CD4-positive, CD25-positive, alpha-beta regulatory T cell (primary cell): ENCODE measurements at places on chromosomes 1 and 21. TPM values are rescaled to one million over a fixed set of nuclear protein-coding genes. Genes with fewer than 3 reads are reported as not detected.

NHLH1 gene
- total RNA-seq: not detected

SPRR5 gene
- total RNA-seq: not detected

HCRTR1 gene
- total RNA-seq: not detected

FAM151A gene
- total RNA-seq: not detected

DNA sequence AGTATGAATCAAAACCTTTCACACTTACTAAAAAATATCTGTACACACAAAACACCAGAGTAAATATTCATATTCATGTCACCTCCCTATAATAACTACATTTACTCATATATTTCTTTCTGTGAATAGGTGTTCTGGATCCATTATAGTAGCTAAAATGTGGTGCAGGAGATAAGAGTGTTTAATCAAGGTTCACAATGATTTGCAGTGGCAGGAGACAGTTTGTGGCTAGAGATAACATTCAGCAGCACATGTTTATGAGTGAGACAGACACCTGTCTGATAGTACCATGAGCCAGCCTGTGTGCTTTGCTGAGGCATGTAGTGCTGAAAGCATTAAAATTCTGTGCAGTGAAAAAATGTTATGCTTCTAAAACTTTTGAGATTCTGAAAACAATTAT lies 410.3 kb downstream of the SRGAP2C start:
- H3K27me3 ChIP-seq: no peaks in the 10 kb centered on the region
- no peaks in the 10 kb centered on the region for H3K4me1 ChIP-seq
- no peaks in the 10 kb centered on the region for H3K36me3 ChIP-seq

DNA sequence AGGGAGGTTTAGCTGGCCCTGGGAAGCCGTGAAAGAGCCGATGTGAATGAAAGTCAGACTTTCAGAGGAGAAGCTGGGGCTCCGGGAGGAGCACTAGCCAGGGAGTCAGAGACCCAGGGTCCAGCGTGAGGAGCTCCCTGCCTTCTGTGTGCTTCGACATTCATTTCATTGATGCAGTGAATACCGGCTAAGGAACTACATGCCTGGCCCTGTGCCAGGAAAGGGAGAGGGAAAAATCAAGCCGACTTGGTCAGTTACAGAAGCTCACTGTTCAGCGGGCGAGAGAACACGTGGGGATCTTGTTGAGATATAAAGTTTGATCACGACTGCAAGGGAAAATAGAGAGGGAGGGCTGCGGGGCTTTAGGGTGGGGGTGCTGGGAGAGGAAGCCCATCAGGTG lies 76.7 kb upstream of the RUNX3 start:
- DNase-seq: no peak
- H3K27ac ChIP-seq: no peak overlapping the region
- no peak overlapping the region for H3K4me3 ChIP-seq
- no peaks in the 10 kb centered on the region for H3K27me3 ChIP-seq

DNA sequence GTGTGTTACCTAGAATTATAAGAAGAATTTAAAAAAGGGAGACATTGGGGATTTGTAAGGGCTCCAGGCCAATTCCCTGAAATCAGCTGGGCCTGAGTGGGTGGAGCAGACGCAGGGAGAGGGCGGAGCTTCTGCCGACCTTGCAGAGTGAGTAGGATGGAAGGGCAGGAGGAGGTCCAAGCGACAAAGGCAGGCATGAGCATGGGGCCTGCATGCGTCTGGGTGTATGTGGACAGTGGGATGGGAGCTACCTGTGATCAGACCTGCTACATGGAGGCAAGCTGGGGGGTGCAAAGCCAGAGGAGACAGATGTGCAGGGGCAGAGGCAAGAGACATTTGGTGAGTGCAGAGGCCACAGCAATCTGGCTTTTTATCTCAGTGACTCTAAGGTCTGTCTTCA lies 105.3 kb upstream of the OLIG2 start:
- no peak overlapping the region for H3K27ac ChIP-seq
- no peaks in the 10 kb centered on the region for H3K36me3 ChIP-seq
- no peak overlapping the region for H3K4me3 ChIP-seq
- peaks cover 4% of the 10 kb centered on the region for H3K4me1 ChIP-seq

DNA sequence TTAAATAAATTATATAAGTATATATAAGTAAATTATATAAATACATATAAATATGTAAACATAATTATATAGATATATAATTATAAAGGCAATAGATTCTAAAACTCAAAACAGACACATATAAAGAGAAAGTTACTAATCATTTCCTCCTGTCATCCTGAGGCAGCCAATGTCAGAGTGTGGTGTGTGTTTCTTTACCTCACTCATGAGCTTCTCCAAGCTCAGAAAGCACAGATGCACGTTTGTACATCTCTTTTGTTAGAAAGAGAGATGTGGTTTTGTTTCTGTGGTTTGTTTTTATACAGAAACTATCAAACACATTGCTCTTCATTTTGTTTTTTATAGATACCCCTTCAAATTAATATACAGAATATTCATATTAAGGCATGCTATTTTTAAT lies 594.8 kb downstream of the USP25 start:
- no peak for DNase-seq
- H3K36me3 ChIP-seq: no peaks in the 10 kb centered on the region
- H3K27ac ChIP-seq: no peak overlapping the region
- H3K27me3 ChIP-seq: no peaks in the 10 kb centered on the region
